Stimulated activated CD8-positive, alpha-beta memory T cell treated with anti-CD3 and anti-CD28 coated beads, Interleukin-2, amount 100 ng/mL, for 1 hour (primary cell): ENCODE measurements at places on chromosomes 5 and 9.

DNA sequence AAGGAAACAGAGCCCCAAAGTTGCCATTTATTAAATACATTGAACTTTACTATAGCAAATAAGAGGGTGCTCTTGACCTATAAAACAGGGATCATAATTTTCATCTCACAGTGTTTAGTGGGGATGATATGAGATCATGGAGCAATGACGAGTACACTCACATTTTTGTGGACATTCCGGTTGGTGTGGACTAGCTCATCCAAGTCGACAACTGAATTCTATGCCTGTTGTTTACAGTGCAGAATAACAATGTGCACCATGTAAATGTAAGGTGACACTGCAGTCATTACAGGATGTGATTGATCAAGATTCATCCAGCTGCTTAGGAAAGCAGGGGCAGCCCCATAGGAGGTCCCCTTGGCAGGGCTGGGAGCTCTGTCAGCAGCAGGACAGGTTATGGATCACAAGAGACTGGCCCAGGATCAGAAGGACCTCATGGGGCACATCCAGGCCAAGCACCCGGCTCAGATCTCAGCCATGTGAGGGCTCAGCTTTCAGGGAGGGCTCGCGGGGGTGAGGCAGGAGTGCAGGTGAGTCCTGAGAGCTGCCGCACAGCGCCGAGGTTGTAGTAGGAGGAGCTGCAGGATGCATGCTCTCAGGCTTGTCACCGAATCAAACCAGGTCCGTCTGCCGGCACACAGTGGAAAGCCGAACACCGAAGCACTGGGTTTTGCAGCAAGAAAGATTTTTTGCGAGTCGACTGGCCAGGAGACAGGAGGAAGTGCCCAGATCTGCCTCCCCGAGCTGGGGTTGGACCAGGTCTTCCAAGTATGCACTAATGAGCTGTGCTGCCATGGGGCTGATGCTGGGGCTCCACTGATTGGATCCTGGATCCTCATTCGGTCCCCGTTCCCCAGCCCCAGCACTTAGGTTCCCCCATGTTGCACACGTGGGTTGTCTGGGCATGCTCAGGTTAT, 28.2 kb downstream of the MRPL36 start:
- no peak for DNase-seq

DNA sequence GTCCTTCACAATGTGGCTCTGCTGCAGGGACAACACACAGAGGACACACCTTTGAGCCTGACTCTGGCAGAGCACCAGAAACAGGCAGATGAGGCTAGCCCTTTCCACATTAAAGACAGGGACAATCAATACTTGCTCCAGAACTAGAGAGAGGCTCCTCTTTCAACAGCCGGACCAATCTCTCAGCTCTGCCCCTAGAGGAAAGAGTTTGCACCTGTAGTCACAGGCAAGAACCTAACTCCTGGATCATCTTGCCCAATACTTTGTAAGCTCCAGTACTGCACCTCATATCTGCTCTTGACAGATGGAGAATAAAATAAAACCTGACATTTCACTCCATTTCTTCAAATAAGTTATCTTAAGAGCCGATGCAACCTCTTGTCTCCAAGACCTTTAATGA, 52.1 kb downstream of the EPB41L4A start:
- no peak for DNase-seq

DNA sequence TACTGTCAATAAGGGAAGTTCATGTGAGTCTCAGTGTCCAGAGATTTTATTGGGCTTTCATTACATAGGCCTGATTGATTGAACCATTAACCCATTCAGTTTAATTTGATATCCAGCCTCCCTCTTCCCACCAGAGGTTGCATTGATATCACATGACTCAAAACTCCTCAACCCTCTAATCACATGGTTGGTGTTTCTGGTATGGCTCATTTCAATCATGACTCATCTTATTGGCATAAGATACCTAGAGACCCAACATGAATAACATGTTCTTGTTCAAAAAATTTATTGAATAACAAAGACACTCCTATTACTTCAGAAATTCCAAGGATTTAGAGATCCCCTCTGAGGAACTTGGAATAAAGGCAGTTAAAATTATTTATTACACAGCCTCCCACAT, 982.2 kb downstream of the TLE1 start:
- no peak for DNase-seq

GRCh38 chr5:37054391-37054790, 177.8 kb downstream of the NIPBL start:
- DNase-seq, result no peak

- DNase-seq, result no peak
Measured at GRCh38 chr9:36276254-36276653, 18.0 kb upstream of the GNE start.

GRCh38 chr5:129101794-129102193, 7.2 kb downstream of the ISOC1 start:
- no peak for DNase-seq
